ENCODE measurements at places on chromosomes 1 and 21. TPM values are rescaled to one million over a fixed set of nuclear protein-coding genes. Genes with fewer than 3 reads are reported as not detected.

DNA sequence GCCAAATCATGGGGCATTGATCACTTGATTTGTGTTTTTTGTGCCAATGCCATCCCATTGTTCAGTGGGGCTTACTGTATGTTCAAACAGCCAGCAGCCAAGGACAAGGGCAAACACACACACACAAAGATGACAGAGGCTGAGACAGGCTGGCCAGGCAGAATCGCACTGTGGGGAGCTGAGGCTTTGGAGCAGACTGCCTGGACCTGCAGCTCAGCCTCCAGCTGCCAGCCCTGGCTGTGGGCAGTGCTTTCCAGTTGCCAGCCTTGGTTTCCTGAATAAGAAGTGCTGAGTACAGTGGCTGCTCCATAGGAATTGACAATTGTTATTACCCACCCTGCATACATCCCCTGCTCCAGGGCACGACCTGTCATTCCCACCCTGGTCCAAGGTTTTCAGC, 16.9 kb upstream of the PCP4 start:
- DNase-seq = no peak

DNA sequence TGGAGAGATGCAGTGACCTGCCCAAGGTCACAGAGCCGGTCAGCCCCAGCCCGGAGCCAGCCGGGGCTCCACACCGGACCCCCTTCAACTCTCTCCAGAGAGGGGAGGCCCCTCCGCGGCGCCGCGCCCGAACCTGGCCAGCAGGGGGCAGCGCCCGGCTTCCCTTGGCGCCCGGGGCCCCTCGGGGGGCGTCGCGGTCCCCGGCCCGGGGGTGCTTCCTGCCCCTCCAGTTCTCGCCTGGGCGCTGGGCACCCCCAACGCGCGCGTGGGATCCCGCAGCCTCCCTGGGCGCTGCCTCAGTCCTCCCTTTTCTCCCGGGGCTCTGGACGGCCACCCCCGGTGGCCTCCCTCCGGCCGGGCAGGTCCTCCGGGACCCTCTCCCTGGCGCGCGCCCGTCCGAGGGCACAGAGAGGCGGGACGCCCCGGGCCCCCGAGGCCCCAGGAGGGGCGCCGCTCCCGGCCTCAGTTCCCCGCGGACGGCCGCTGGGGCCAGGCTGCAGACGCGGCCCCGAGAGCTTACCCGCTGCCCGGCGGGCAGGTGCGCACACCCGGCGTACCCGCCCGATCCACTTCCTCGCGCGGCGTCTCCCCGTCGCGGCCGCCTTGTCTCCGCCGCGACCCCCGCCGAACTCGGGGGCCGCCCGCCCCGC, 406 bp downstream of the HTR1D start:
- DNase-seq = no peak

GRCh38 chr1:8858888-8859706, 19.4 kb downstream of the ENO1 start:
- no peak for DNase-seq

TNFRSF9 gene
- polyA plus RNA-seq = 0.12 TPM

- DNase-seq = no peak
These were observed 231.7 kb upstream of the ZRANB2 start for GRCh38 chr1:71312545-71312944.

DNA sequence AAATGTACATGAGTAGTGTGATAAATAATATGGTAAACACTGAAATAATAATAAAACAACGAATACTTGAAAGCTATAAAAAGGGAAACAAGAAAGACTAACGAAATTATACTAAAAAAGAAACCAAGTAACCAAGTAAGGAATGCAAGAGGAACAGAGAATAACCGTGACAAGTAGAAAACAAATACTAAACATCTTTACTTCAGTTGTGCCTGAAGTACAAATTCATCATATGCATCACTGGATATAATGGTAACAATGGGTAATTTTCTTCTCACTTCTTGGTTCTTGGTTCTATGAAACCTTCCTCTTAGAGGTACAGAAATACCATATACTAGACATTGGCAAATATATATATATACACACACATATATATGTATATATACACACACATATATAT, 1093.6 kb upstream of the B3GALT2 start:
- no peak for DNase-seq

LAMB3 gene
- polyA plus RNA-seq = 1.1 TPM

GRCh38 chr1:223223091-223223995, 80.3 kb upstream of the TLR5 start:
- no peak for DNase-seq

DNA sequence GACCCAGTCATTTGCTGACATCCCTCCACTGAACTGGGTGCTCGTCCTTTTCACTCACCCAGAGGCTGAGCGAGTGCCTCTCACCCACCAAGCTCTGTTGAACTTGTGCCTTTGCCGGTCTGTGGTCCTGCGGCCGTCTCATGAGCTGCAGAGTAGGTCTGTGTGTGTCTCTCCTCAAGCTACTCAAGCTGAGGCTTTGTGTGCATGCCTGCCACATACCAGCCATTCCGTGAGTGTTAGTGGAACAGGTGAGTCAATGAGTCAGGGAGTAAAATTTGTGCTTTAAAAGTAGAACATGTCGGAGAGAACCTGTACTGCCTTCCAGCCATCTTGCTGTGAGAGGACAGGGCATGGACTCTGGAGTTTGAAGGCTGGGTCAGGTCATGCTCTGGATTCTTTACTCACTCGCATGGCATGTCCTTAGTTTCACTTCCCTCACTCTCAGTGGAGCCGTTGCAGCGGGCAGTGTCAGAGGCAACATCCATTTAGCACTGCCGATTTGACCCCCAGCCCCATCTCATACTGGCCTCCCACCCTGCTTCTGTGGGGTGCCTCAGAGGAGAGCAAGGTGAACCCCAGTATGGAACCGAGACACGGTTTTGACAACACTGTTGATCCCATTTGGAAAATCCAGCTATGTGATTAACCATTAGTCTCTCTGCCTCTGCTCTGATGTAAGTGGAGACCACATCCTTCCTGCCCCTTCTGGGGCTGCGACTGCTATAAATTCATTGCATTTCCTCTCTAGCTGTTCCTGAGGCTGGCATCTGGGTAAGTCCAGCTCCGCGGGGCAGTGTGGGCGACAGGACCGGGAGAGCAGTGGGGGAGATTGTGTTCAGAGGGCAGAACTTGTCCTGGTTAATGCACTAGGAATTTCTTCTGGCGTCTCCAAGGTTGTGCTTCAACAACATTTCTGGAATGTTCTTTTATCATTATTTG, at the start of gene NLRP3:
Gene NLRP3, plus strand, starts transcription at position 751 of the 939 bp plus-strand sequence. CDS start 2,628 bp downstream, outside the sequence.
- DNase-seq = peak; percentile 8

Data from renal pelvis (tissue), 12 donors.